CD4-positive, alpha-beta T cell treated with Interleukin-17A for 4 hours (primary cell): ENCODE measurements at places on chromosomes 5 and 9.

GRCh38 chr5:135533794-135534193, 2.0 kb downstream of the NEUROG1 start:
- no peak for DNase-seq

- no peak for DNase-seq
Measured at GRCh38 chr9:84442712-84443111, 102.2 kb upstream of the SLC28A3 start.

DNA sequence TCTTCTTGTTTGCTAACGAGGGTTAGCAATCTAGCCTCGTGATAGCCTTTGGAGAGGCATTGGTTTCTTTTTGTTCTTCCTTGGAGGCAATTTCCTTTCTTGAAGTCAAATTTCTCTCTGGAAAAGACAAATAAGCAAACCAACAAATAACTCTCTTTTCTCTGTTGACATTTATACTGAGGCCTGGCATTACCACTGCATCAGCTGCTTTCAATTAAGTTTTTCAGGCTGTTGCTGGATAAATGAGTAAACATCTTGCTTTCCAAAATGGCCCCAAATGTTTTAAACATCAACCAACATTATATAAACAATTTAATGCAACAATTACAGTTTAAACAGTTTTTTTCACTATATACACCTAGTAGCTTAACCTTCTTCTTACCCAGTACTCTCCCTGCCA, 264.4 kb downstream of the HTR1A start:
- DNase-seq: no peak

GRCh38 chr5:155969537-155969936, 357.4 kb upstream of the SGCD start:
- DNase-seq: no peak

DNA sequence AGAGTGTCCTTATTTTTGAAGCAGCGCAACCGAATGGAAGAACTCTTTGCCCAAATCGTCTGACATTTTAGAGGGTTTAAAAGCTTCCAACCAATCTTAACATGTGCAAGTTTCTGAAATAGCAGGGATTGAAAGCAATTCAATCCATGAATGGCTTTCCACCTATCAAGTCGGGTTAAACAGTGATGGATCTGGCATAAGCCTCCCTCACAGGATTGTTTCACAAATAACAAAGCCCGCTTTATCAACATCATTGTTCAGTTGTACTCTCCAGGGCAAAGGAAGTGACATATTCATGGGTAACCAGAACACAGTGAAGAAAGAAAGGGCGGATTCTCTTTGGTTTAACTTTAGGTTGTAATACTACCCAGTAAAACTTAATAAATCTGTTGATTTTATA, 497.3 kb downstream of the MTRR start:
- no peak for DNase-seq

DNA sequence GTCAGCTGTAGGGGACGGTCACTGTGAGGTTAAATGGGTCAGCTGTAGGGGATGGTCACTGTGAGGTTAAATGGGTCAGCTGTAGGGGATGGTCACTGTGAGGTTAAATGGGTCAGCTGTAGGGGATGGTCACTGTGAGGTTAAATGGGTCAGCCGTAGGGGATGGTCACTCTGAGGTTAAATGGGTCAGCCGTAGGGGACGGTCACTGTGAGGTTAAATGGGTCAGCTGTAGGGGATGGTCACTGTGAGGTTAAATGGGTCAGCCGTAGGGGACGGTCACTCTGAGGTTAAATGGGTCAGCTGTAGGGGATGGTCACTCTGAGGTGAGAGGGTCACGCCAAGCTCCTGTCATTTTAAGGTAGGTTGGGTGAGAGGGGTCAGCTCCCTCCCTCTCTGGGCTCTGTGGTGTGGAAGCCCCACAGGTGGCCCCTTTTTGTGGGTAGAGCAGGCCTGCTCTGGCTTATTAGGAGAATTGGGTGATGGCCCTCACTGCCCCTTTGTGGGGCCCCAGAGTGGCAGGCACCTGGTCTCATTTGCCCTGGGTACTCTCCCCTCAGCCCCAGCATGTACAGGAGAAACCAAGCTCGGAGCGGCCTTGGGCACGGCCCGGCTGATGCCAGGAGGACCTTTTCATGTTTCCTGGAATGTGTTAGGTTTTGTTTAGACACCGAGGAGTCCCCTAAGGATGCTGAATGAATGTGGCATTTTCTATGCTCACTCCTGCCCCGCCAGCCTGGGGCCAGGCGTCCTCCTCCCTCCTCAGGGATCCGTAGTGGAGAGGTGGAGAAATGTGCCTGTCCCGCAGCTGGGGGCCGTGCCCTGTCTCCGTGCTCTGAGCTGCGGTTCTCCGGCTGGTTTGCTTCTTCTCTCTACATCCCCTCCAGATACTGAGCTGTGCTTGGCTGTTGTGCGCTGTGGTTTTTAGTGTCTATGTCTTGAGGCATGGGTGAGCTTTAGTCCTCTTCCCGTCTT, 31.4 kb downstream of the AHRR start:
- no peak for DNase-seq

DNA sequence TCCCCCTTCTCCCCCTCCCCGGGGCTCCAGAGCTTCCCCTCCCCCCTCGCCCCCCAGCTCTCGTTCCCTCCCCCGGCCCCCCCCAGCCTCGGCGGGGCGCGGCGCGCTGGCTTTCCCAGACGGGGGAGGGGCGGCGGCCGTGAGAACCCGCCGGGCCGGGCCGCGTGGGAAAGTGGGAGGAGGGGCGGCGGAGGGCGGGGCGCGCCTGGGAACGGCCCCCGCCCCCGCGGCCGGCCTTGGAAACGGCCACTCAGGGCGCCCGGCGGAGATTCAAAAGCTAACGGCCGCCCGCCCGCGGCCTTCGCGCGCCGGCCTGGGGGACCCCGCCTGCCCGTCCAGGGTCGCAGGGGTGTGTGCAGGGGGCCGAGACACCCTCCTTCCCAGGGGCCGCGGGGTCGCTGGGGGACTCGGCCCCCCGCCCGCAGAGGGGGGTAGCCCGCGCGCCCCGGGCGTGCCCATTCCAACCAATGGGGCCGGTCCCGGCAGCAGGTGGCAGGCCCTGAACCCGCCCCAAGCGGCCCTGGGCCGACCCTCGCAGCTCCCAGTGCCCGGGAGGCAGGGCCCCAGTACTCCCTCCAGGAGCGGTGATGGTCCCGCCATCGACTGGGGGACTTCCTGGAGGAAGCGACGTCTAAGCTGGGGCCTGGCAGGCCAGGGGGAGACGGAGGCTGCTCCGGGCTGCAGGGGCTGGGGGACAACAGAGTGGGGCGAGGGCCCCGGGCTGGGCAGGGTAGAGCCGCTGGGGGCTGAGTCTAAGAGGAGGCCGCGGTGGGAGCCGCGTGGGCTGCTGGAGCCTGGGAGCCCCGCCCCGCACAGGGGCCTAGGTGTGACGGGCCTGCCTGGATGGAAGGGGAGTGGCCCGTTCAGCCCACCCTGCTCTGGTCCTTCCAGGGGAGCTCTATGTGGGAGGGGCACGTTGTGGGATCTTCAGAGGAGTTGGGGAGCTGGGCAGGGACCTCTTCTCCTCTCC, 14.2 kb upstream of the NRARP start:
- DNase-seq: no peak

- DNase-seq: no peak
Measured at GRCh38 chr5:99775189-99775588, 760.0 kb upstream of the FAM174A start.

DNA sequence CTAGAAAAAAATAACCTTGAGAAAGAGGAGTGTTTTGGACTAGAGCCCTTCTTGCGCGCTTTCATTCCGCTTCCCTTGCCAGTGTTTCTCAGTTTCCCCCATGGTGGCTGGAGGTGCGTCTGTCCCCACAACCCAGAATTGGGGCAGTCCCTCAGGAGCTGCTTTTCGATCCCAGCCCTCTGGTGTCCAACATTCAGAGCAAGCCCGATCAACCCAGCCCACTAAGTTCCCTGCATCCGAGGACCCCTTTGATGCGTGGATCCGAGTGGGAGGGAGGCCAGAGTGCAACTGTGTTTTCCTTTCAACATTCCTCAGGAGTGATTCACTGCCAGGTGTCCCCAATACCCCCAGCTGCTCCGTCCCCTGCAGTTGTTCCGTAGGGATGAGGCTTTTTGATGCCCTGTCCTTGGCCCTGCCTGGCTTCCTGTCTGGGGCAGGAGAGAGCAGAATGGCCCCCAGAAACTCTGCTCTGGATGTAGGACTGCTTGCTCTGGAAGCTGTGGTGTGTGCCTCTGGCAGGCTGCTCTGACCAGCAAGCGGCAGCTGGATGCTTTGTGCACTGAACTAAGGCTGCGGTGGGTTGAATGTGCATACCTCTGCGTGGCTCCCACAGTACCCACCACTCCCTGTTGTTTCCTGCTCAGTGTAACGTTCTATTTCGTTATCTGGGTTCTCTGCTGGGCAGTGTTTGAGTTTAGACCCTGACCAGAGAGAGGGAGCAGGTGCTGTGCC, 117.5 kb downstream of the BOD1 start:
- DNase-seq: no peak

DNA sequence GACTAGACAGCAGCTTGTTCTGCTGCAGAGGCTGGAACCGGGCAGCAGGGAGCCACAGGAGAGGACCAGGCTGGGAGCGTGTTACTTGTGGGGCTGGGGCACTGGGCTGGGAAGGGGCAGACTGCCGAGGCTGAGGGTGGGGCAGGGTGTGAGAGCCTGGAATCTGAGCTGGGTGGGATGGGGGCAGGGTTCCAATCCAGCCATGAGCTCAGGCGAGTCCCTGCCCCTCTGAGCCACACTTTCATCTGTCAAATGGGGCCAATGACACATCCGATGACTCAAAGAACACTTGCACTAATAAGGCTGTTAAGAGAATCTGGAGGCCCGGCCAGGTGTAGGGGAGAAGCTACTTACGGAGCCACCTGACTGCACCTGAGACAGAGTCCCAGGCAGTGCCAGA, 18.7 kb upstream of the WDR38 start:
- no peak for DNase-seq
